ENCODE measurements at places on chromosomes 4 and X.

DNA sequence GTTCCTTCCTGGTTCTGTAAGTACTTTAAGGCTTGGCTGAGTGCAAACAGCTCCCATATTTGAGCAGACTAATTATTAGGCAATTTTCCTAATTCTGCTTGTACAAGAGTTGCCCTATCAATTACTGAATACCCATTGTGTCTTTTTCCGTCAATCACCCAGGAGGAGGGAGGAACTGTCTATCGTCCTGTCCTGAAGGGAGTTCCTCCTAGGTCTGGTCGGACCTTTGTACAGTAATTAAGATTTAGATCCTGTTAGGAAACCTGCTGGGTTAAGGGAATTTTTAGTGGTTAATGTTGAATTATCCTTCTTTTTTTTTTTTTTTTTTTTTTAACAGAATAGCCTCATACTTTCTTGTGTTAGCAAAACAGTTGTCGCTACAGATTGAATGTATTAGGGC is 130.1 kb downstream of the KDM6A start:
- DNase-seq: no peak

GRCh38 chr4:8437281-8437680 is 3.2 kb downstream of the ACOX3 start:
- DNase-seq: no peak

GRCh38 chr4:55364691-55365344 is 18.8 kb downstream of the SRD5A3 start:
- no peak for DNase-seq

GRCh38 chr4:42483426-42484379 is 86.4 kb downstream of the SHISA3 start:
- DNase-seq: no peak

DNA sequence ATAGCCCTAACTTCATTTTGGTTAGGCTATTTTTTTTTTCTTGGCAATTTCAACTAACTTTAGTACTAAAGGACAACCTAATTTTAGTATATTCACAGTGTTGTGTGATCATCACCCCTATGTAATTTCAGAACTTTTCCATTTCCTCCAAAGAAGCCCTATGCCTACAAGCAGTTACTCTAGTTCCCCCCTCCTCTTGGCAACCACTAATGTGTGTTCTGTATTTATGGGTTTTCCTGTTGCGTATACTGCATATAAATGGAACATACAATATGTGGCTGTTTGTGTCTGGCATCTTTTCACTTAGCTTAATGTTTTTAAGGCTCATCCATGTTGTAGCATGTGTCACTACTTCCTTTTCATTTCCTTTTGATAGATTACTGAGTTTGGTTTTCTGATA is 57.6 kb downstream of the N4BP2 start:
- DNase-seq: no peak

DNA sequence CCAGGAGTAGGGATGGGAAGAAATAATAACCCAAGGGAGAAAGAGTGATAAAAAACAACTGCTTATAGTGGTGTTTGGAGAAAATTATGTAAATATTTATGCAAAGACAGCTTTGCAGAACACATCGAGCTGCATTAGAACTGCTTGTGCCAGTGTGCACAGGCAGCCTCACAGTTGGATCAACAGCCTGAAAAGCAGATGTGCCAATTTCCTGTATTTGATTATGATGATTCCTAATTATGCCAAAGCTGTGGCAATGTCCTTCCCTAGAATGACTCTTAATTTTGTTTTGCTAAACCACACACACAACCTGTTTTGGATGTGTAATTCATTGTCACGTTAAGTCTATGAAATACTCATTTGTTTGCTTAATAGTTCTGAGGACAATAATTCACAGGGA is 30.6 kb upstream of the ANTXR2 start:
- no peak for DNase-seq
